Erythroblast (primary cell): ENCODE measurements at places on chromosomes 11 and 22.

GRCh38 chr22:37905534-37906363, at the start of gene MICALL1:
MICALL1 (plus strand) TSS chr22:37906297; CDS start chr22:37906423, 126 bp downstream.
- peak; percentile 85 for DNase-seq

- no peak for DNase-seq
Observed at GRCh38 chr22:36228944-36229343, 10.4 kb downstream of the APOL2 start.

DNA sequence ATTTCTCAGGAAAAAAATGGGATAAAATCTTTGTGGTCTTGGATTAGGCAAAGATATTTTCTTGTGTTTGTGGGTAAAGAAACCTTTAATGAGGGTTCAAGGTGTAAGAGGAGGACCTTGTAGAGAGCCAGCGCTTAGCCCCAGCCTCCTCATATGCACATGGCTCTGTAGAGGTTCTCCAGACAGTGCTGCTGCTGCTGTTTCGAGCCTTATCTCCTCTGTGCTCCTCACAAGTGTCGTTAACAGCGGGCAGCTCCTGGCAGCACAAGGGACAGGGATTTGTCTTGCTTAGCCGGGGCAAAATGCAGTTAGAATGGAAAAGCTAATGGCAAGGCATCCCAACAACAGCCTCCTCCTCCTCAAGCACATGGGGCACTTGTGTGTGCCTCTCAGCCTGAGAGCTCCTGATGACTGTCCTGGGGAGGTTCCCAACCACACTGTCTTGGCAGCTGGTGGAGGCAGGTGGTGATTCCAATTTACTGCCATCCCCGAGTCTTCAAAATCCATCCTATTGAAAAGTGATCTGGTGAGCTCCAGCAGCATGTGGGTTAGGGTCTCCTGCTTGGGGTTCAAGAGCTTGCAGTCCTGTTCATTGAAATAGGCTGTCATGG, 7.6 kb upstream of the MSANTD2 start:
- DNase-seq, result no peak

DNA sequence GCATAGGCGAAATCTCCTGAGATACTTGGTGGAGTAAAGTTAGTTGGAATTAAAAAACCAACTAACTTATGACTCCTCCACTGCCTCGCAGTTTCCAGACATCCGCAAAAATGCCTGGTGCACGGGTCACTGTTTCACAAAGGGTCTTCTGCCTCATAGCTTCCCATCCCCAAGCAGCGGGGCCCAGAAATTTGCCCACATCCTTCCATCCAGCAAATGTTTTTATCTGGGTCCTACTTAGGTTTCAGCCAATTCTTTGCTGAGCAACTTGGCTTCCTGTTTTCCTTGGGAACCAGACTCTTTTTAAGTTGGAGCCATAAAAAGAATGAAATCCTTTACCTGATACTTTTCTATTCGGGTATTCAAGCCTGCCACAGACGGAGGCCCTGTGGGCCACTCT, 36.2 kb downstream of the FZD4 start:
- DNase-seq, result no peak

- no peak for DNase-seq
Observed at GRCh38 chr22:30416403-30416802, 9.2 kb upstream of the MTFP1 start.

DNA sequence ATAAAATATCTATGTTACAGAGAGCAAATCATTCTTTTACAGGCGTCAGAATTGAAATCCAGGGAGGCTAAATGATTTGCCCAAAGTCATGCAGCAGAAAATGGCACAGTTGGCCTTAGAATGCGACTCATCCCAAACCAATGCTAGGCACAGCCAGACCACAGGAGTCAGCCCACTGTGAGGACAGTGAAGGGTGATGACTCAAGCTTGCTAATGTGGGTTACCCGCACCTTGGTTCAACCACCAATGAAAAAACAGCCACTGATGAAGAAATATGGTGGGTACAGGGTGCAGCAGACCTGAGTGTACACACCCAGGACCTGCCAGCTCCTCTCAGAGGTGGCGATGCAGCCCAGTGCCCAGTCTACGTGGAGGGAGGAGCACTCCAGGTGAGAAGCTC, 89.7 kb downstream of the ZC3H12C start:
- no peak for DNase-seq

- no peak for DNase-seq
Observed at GRCh38 chr22:20642668-20643179, 131.2 kb upstream of the SERPIND1 start.

- DNase-seq, result no peak
Observed at GRCh38 chr22:32874976-32875375, 73.5 kb downstream of the TIMP3 start.

DNA sequence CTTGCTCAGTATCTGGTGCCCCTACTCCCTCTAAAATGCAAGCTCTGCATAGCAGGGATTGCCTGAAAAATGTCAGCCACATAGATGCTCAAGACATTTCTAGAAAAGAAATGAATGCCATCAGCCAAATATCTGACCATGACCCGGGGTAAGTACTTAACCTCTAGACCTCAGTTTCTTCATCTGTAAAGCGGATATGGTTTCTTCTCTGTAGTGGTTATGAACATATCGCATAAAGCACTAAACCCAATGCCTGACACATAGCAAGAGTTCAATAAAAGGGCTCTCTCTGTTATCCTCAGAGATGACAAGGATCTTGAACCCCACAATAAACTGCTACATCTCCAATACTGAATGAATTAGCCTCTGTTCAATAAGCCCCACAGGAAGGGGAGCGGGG, 122.6 kb downstream of the ABTB2 start:
- DNase-seq, result no peak
